ENCODE measurements at places on chromosomes 2 and 18.

DNA sequence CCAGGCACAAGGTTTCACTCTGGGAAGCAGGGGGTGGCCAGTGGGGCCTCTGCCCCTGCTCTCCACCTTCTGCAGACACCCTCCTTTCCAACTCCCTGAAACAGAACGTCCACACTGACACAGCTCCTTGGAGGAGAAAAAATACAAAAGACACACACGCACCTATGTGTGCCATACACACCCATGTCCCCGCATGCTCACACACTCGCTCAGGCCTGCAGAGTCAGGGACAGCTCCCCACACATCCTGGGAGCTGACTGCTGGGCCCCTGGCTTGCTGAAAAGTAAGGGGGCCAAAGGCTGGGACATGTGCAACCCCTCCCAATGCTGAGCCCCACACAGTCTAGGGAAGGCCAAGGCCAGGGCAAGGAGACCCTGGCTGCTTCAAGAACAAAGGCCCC lies 200.5 kb downstream of the TNS1 start:
- DNase-seq: no peak

- DNase-seq: no peak
Observed at GRCh38 chr2:97997784-97998392, 2.1 kb upstream of the TMEM131 start.

GRCh38 chr2:120227111-120227991 lies 4.2 kb upstream of the TMEM185B start:
- DNase-seq: no peak

DNA sequence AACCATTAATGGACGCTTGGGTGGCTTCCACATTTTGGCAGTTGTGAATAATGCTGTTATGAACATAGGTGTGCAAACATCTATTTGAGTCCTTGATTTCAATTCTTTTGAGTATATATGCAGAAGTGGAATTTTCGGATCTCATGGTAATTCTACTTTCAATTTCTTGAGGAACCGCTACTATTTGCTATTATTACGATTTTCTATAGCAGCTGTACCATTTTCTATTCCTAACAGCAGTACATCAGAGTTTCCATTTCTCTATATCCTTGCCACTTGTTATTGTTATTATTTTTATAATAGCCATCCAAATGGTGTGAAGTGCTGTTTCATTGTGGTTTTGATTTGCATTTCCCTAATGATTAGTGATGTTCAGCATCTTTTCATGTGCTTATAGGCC lies 69.5 kb downstream of the KIF5C start:
- DNase-seq: no peak

- no peak for DNase-seq
Observed at GRCh38 chr2:124877141-124877577, 852.1 kb downstream of the CNTNAP5 start.

DNA sequence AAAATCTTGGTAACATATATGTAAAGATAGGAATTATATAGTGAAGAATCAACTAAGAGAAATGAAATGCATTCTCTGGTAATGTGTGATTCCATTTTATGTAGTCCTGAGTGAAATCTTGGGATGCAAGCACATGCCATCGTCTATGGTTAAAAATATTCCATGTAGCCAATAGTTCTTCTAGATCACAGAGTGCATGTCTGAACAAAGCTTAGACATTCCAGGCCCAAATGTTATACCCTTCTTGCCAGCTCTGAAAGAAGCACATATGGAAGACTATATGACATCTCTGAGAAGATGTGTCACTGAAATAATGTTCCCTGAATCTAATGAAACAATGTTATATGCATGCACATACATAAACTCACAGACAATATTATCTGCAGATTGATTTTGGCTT lies 92.3 kb upstream of the TFPI start:
- no peak for DNase-seq

DNA sequence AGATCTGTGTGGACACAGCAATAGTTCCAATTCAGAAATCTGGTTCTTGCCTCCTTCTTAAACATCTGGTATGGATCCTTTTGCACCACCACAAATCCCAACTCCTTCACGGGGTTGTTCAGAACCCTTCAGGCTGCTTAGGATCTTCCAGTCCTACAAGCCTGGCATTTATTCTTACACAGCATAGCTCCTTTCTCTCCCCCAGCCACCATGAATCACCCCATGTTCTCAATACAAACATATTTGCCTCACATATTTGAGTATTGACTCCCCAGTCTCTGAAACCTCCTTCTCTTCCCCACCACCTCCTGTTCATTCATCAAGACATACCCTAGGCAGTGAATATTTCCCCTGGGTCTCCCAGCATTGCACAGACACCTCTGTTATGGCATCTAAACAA lies 155.2 kb downstream of the ALK start:
- DNase-seq: no peak

GRCh38 chr2:143486976-143487375 lies 357.8 kb downstream of the ARHGAP15 start:
- no peak for DNase-seq

GRCh38 chr2:180983468-180984242 lies 3.2 kb downstream of the UBE2E3 start:
- no peak for DNase-seq

DNA sequence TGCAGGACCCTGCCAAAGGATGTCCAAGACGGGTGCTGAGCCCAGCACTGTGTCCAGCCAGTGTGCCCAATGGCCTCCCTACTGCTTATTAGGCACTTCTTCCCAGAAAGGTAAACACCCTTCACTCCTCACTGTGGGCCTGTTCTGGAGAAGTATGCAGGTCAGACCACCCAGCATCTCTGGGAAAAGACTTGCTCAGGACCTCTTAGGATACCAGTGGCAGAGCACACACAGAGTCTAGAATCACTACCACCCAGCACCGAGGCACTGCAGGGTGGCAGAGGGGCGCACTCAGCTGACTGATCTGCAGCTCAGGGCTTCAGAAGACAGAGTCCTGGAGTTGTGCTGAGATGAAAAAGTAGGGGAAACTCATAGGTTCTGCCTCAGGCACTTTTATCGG lies 25.8 kb downstream of the XDH start:
- no peak for DNase-seq

DNA sequence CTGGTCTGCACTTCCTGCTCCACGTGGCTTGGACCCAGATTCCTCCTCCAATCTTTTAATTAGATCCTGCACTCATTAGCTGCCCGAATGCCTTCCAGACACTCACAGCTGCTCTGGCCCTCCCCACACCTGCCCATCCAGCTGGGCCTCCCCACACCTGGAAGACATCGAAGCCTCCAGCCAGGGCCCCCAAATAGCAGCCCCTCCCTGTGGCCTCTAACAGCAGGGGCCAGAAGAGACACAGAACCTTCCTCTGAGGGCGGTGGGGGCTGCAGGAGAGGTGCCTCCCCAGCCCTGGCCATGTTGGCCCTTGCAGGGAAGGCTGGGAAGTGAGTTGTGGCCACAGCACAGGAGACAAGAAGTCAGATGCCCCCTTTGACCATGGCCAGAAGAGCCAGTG lies 252.8 kb downstream of the DYSF start:
- no peak for DNase-seq

DNA sequence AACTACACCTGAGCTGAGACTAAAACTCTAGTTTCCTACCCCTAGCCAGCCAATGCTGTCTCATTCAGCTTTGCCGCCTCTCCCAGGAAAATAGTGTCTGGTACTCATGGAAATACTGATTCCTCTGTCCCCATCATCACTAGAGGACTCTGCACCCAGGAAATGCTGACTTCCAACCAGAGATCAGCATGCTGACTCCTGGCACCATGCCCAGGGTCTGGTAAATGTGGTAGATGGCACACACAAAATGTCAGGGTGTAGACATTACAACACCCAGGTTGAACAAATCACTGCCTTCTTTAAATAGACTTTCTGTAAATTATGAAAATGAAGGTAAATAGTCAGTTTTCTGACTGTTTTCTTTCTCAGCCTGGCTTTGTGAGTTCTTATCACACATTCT lies 307.3 kb upstream of the CHAC2 start:
- DNase-seq: no peak

GRCh38 chr2:217393585-217394032 lies 533.7 kb upstream of the TNP1 start:
- no peak for DNase-seq

DNA sequence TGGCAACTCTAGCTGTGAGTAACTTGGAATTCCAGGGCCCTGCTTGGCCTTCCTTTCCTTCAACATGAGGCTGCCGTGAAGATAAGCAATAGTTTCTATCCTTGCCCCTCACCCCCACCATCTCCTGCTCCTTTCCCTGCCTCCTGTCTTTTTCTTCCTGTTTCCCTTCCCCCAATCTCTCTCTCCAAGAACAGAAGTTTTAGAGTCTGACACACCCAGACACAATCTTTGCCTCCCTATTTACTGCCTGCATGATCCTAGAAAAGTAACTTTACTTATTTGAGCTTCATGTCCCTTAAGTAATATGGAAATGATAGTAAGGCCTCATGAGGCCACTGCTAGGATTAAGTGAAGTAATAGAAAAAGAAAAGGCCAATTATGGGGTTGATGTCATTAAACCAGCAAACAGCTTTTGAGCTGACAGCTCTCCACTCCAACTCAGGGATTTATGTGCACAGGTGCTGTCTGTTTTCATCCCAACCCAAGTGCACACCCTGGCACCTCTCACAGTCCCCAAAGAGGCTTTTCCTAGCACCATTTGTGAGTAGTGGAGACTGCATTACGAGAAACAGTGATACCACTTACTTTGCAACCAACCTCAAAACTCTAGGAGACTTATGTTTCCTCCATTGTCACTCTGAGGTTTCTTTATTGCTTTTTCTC lies 123.7 kb upstream of the SIX3 start:
- no peak for DNase-seq

- DNase-seq: no peak
Observed at GRCh38 chr2:5287558-5288334, 404.4 kb upstream of the SOX11 start.

GRCh38 chr2:71786291-71787107 lies 333.1 kb downstream of the DYSF start:
- DNase-seq: no peak

- no peak for DNase-seq
Observed at GRCh38 chr2:15042801-15043217, 410.3 kb downstream of the LRATD1 start.

DNA sequence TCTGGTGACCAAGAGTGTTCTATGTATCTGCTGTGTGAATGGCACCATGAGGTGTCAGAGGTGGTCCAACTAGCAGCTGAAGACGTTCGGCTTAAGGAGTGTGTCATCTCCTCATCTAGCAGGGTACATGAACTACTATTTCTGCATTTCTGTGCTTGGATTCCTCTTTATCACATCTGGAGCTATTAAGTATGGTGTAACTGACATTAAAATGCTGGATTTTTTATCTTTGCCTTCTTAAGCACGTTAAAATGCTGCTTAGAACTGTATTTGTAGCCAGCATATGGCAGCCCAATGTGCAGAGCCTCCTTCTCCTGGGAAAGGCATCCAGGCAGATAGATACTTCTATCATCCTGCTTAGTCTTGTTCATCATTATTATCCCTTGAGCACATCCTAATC lies 409.3 kb upstream of the MMADHC start:
- no peak for DNase-seq

- DNase-seq: no peak
Observed at GRCh38 chr2:209702775-209703174, 68.9 kb upstream of the UNC80 start.

DNA sequence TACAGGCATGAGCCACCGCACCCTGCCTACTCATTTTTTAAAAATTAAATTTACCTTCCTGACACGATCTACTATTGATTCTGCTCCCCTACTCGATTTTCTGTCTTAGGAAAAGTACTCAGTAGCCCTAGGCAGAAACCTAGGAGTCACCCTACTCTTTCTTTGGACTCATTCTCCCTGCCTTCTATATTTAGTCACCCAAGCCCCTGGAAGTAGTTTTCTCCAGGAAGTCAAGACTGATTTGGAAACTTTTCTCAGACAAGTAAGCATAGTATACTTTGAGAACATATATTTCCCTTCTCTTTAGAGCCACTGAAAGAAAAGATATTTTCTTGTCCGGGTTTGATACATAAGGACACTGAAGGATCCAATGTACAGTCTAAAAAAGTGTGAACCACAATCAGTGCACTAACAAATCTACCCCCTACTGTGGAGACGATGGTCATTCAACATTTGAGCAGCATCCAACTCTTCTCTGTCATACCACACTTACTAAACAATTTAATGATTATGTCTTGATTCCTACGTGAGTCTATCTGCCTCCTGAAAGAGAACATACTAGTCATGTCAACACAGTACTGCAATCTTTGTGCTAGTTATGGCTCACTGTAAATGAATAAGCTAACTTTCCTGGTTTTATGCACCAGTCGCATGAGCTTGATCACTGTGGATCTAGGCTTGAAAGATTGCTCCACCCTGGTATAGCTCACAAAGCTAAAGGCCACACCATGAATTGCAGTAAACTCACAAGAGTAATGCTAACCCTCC lies 19.8 kb downstream of the YWHAQ start:
- DNase-seq: no peak

DNA sequence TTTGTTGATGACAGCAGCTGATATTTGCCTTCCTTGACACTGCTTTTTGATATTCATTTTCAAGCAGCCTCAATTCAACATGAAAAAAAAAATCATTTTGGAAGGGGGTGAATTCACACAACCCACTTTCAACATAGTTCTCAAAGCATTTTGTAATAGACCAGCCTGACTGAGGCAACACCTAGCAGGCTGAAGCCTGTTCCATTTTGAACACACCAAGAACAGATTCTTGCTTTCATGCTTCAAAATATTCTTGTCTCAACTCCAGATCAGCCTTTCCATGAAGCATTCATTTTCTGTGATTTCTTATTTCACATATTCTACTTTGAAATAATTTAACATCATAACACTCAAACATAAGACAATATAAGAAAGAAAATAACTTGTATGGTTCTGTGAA lies 812.6 kb upstream of the POU3F3 start:
- DNase-seq: no peak

DNA sequence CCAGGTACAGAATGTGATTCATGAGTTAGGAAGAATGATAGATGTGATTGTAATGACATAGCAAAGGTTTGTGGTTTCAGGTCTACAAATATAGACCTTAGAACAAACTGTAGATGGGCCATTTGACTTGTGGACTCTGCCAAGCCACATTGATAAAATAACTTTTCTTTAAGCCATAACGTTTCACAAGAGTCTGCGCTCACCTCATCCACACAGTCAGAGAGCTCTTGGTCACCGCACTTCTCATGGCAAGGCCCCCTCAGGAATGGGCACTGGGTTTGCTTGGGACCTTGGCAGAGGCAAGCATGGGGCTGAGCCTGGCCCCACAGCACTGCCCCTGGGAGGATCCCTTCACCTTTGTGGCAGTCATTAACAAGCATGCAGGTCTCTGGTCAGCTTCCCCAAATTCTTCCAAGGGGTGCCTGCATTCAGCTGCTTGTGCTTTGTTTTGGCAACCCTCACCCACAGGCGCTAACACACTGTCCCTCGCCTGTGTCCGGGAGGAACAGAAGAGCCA lies 14.0 kb downstream of the ARMC9 start:
- DNase-seq: no peak

DNA sequence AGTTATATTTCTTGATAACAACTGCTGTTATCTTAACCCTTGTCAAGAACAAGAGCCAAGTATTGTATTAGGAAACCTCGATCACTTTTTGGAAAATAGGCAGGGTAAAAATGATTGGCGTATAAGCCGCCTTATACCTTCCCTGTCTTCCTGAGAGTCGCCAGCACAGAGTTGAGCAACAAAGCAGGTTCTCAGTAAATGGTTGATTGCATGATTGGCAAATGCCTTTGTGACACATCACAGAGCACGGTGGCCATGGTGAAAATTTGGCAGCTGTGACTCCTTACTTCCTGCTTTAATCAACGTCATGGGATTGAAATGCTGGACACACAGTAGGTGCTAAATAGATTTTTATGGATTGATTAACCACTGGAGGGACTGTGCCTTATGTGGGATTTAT lies 3.9 kb upstream of the KLHL29 start:
- DNase-seq: no peak

GRCh38 chr18:47520263-47520662 lies 268.8 kb upstream of the SKOR2 start:
- no peak for DNase-seq

- no peak for DNase-seq
Observed at GRCh38 chr2:85854166-85854509, 34.7 kb downstream of the ST3GAL5 start.
